ENCODE measurements at places on chromosomes 12 and 14. TPM values are rescaled to one million over a fixed set of nuclear protein-coding genes. Genes with fewer than 3 reads are reported as not detected.

Gene GALNT6
- 9.0 TPM for total RNA-seq

Gene PLEK2
- total RNA-seq, result not detected

GRCh38 chr12:57632073-57632957, 686 bp downstream of the B4GALNT1 start:
- peaks cover 8% of the 10 kb centered on the region for H3K4me1 ChIP-seq
- DNase-seq, result no peak
- H3K27ac ChIP-seq, result no peak overlapping the region
- no peaks in the 10 kb centered on the region for H3K27me3 ChIP-seq
- peak overlapping the region; percentile 41 for H3K4me3 ChIP-seq

DNA sequence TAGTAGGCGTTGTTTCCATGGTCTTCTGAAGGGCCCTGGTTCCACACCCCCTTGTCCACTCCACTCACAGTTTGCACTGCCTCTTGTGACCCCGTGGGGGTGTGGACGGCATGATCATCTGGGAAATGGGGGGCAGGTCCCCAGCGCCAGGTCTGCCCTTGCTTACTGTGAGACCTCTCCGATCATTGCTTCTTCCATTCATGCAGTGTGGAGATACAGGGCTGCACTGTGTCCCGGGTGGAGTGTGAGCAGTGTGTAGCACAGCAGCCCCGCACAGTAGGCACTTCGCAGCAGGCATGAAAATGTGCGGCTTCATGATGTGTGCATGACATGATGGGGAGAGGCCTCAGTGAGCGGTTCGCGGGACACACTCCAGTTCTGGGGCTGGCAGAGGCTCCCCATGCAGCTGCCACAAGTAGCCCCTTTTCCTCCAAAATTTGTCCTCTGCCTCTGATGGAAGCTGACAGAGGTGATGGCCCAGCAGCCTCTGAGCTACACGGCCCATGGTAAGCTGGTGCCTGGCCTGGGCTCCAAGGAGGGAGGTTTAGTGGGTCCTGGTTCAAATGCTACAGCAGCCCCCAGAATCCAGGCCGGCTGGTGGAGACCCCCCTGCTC, 15.0 kb downstream of the RIN3 start:
- no peaks in the 10 kb centered on the region for H3K36me3 ChIP-seq
- no peak overlapping the region for H3K27ac ChIP-seq
- DNase-seq, result no peak

- peak; percentile 71 for DNase-seq
- H3K27ac ChIP-seq, result peak within 1 kb of the TSS; percentile 75
- H3K36me3 ChIP-seq, result no peaks in the 10 kb centered on the region
- peak within 1 kb of the TSS; percentile 51 for H3K4me3 ChIP-seq
- no peaks in the 10 kb centered on the region for H3K27me3 ChIP-seq
Measured at GRCh38 chr12:53097564-53098353, at the start of gene IGFBP6. TSS of gene IGFBP6 (plus strand) at chr12:53097667. CDS start at chr12:53097718, 51 bp downstream.

DNA sequence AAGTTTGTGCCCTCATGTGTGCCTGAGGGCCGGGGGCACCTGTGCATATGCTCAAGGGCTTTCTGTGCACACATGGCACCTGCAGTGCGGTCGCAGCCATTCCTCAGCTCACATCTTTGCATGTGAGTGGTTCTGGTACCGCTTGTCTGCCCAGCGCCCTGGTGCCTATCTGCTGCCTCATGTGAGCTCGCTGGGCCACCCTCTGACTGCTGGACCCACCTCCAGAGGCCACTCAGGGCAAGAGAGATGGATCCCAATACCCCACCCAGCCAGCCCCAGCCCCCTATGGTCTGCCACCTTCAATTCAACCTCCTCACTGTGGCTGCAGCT, 5.4 kb upstream of the AMN start:
- H3K27me3 ChIP-seq, result no peaks in the 10 kb centered on the region
- DNase-seq, result no peak
- no peak overlapping the region for H3K27ac ChIP-seq
- H3K36me3 ChIP-seq, result no peaks in the 10 kb centered on the region
- H3K4me1 ChIP-seq, result no peaks in the 10 kb centered on the region
- H3K4me3 ChIP-seq, result no peak overlapping the region

GRCh38 chr12:7929083-7929792, 6.7 kb downstream of the SLC2A3 start:
- H3K36me3 ChIP-seq, result no peaks in the 10 kb centered on the region
- H3K4me3 ChIP-seq, result no peak overlapping the region
- H3K27me3 ChIP-seq, result no peaks in the 10 kb centered on the region
- no peak overlapping the region for H3K27ac ChIP-seq
- peaks cover 1% of the 10 kb centered on the region for H3K4me1 ChIP-seq
- no peak for DNase-seq

GRCh38 chr12:65962921-65963861, 138.9 kb downstream of the HMGA2 start:
- no peaks in the 10 kb centered on the region for H3K27me3 ChIP-seq
- H3K36me3 ChIP-seq, result no peaks in the 10 kb centered on the region
- peak; percentile 28 for DNase-seq
- H3K4me3 ChIP-seq, result no peak overlapping the region
- H3K27ac ChIP-seq, result no peak overlapping the region

DNA sequence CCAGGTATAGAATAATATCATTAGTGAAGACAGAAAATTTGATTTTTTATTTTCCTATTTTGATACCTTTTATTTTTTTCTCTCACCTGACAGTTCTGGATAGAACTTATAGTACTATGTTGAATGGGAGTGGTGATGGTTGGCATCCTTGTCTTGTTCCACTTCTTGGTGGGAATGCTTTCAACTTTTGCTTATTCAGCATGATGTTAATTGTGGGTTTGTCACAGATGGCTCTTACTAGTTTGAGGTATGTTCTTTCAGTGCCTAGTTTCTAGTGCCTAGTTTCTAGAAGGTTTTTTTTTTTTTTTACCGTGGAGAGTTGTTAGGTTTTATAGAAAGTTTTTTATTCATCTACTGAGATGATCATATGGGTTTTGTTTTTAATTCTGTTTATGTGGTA, 516.3 kb upstream of the NOVA1 start:
- H3K4me1 ChIP-seq, result no peaks in the 10 kb centered on the region
- H3K4me3 ChIP-seq, result no peak overlapping the region
- no peak overlapping the region for H3K27ac ChIP-seq

- DNase-seq, result no peak
- peak overlapping the region; percentile 4 for H3K4me3 ChIP-seq
- no peaks in the 10 kb centered on the region for H3K27me3 ChIP-seq
- H3K4me1 ChIP-seq, result peaks cover 14% of the 10 kb centered on the region
- H3K36me3 ChIP-seq, result no peaks in the 10 kb centered on the region
Measured at GRCh38 chr14:50362764-50363713, 33.6 kb downstream of the CDKL1 start.

DNA sequence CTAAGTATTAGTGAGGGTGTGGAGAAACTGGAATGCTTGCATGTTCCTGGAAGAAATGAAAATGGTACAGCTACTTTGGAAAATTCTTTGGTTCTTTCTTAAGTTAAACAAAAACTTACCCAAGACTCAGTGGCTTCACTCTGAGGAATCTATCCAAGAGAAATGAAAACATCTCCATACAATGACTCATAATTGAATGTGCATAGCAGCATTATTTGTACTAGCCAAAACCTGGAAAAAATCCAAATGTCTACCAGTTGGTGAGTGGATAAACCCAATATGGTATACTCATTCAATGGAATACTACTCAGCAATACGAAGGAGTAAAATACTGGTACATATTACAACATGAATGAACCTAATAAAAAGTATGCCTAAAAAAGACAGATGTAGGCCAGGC, 18.0 kb upstream of the CRACR2A start:
- DNase-seq, result no peak
- H3K4me3 ChIP-seq, result no peak overlapping the region
- H3K27me3 ChIP-seq, result no peaks in the 10 kb centered on the region

DNA sequence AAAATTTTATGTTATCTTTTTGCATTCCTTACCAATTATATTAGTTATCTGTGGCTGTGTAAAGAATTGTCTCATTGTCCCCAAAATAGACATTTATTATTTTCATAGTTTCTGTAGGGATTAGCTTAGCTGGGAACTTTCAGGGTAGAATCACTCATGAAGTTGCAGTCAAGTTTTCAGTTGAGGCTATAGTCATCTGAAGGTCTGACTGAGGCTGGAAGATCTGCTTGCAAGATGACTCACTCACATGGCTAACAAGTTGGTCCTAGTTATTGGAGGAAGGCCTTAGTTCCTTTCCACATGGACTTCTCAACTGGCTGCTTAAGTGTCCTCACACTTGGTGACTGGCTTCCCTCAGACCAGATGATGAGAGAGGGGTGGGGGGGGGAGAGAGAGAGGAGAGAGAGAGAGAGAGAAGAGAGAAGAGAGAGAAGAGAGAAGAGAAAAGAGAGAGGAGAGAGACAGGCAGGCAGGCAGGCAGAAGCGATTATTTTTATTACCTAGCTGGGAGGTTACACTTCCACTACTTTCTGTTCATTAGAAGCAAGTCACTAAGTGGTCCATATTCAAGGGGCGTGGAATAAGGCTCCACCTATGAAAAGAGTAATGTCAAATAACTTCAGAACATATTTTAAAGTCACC, 6.4 kb downstream of the AP5M1 start:
- H3K4me3 ChIP-seq, result no peak overlapping the region
- H3K27me3 ChIP-seq, result no peaks in the 10 kb centered on the region
- H3K27ac ChIP-seq, result no peak overlapping the region
- no peak for DNase-seq
- peaks cover 3% of the 10 kb centered on the region for H3K4me1 ChIP-seq

Gene C12orf54
- total RNA-seq, result 1.3 TPM

Gene OR6C6
- total RNA-seq, result not detected

Gene CYP46A1
- total RNA-seq, result 1.9 TPM

Gene PRKD1
- total RNA-seq, result 39.9 TPM

DNA sequence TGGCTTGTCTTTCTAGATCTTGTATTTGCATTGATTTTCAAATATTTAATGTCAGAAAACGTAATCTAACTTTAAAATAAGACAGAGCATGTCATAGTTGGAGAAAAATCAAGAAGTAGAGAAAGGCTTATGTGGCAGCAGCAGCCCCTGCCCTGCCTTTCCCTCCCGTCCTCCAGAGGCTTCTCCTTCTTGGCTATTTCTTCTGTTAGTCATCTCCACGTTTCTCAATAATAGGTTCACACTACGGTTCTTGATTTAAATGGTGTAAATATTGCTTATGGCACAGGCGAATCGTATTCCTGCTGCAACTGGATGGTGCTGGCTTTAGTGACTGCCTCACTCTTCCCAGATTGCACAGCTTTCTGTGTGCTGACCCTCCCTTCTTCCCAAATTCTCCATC, 42.8 kb downstream of the SLC8B1 start:
- H3K4me3 ChIP-seq, result no peak overlapping the region
- H3K27ac ChIP-seq, result no peak overlapping the region
- H3K36me3 ChIP-seq, result no peaks in the 10 kb centered on the region
- DNase-seq, result no peak

Gene ACSM4
- not detected for total RNA-seq

Gene TECPR2
- 27.0 TPM for total RNA-seq

DNA sequence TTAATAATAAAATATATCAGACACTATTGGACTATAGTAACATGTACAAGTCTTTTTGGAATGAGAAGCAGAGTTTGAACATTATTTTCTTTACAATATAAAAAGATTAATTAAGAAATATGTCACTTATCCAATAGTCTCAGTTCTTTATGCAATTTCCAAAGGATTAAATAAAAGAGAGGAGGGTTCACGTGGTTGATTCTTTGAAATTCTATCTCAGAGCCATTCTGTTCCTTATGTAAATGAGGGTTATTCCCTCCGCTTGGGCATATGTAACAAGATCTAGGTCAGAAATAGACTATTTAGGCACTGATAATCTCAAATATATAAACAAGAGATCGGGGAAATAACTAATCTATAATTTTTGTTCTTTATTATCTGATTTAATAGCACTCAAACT, 2.1 kb upstream of the TUBA1A start:
- no peaks in the 10 kb centered on the region for H3K36me3 ChIP-seq
- H3K27ac ChIP-seq, result no peak overlapping the region
- DNase-seq, result no peak

DNA sequence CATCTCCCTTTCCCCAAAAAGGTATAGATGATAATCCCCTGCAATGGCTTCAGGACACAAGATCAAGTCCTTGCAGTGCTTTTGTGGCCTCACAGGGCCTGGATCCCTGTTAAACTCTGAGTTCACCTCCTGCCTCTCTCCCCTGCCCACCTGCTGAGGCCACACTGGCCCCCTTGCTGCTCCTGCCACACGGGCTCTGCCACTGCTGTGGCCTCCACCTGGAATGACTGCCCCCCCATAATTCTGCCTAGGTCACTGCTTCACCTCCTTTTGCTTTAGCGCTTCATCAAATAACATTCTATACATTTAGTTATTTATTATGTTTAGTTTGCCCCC, 653 bp upstream of the IFI27 start:
- H3K36me3 ChIP-seq, result no peaks in the 10 kb centered on the region
- H3K4me1 ChIP-seq, result peaks cover 10% of the 10 kb centered on the region
- H3K27me3 ChIP-seq, result no peaks in the 10 kb centered on the region
- no peak for DNase-seq
- H3K27ac ChIP-seq, result peak overlapping the region; percentile 79
- no peak overlapping the region for H3K4me3 ChIP-seq

DNA sequence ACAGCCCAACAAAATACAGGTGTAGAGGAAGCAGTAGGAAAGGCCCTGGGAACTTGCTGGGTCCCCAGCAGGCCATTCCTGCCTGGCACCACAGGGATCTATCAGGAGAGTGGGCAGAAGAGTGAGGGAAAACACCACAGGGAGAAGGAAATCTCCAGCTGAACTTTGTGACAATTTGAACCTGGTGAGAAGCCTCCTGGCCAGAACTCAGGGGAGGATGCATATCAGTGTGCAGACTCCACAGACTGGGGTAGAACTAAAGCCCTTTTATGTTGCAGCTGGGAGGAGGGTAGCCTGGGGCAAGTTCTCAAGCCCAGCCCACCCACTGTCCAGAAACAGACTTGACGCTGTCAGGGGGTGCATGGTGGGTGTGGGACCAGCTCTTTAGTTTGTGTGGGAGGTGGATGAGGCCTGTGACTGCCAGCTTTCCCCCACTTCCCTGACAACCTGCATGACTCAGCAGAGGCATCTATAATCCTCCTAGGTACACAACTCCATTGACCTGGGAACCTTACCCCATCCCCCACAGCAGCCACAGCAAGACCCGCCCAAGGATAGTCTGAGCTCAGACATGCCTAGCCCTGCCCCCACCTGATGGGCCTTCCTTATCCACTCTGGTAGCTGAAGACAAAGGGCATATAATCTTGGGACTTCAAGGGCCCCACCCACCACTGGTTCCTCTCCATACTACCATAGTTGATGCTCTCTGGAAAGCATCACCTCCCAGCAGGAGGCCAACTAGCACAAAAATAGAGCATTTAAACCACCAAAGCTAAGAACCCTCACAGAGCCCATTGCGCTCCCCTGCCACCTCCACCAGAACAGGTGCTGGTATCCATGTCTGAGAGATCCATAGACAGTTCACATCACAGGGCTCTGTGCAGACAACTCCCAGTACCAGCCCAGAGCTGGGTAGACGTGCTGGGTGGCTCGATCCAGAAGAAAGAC, 28.9 kb downstream of the PNN start:
- no peak overlapping the region for H3K27ac ChIP-seq
- no peaks in the 10 kb centered on the region for H3K4me1 ChIP-seq
- no peak overlapping the region for H3K4me3 ChIP-seq
- H3K27me3 ChIP-seq, result no peaks in the 10 kb centered on the region
- no peak for DNase-seq

GRCh38 chr12:84375449-84376170, 537.0 kb downstream of the SLC6A15 start:
- no peaks in the 10 kb centered on the region for H3K27me3 ChIP-seq
- H3K4me1 ChIP-seq, result no peaks in the 10 kb centered on the region
- no peak for DNase-seq
- no peak overlapping the region for H3K27ac ChIP-seq
- no peak overlapping the region for H3K4me3 ChIP-seq

Gene CEBPE
- total RNA-seq, result not detected

Measured in ovary (tissue), 10 donors.